ENCODE measurements at places on chromosomes 11 and 22. TPM values are rescaled to one million over a fixed set of nuclear protein-coding genes. Genes with fewer than 3 reads are reported as not detected.

Gene SMTNL1
- total RNA-seq: not detected

Gene SPI1
- total RNA-seq: 68.8 TPM

Gene FOSL1
- total RNA-seq: 1.4 TPM

Gene SAAL1
- total RNA-seq: 34.4 TPM

Gene POLR2L
- total RNA-seq: 90.2 TPM

Gene CBLIF
- total RNA-seq: not detected

Gene KRTAP5-8
- total RNA-seq: 0.20 TPM

Gene SSH3
- total RNA-seq: 5.1 TPM

Gene ROBO3
- 1.0 TPM for total RNA-seq

DNA sequence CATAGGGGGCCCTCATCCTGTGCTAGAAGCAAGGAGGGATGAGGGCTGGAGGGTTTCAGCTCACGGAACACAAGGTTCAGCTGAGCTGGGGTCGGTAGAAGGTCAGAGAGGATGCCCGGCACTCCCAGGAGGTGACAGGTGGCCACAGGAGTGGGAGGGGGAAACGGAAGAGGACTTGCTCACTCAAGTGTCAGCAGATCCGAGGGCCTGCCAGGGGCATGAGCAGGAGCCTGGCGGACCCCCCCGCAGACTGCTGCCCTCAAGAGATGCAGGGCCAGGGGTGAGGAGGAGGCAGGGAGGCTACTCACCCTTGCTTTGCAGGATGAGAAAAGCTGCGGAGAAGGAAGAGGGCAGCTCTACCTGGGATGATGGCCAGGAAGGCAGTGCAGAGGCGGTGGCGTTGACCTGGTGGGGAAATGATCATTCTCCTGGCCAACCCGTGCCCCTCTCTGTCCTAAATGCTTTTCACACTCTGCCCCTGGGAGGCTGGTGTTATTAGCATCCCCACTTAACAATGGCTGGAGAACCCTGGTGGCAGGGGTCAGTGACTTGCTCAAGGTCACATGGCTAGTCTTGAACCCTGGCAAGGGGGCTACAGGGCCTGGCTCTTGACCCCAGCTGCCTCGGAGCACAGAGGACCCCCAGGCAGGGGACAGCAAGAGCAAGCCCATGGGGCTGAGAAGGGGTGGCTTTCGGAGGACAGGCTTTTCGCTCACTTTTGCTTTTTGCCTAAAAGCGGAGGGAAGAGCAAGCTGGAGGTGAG is 30.1 kb upstream of the CSNK1E start:
- peaks cover 21% of the 10 kb centered on the region for H3K4me1 ChIP-seq
- peaks cover 3% of the 10 kb centered on the region for H3K36me3 ChIP-seq
- peak; percentile 16 for DNase-seq
- H3K27me3 ChIP-seq: no peaks in the 10 kb centered on the region
- H3K4me3 ChIP-seq: no peak overlapping the region

DNA sequence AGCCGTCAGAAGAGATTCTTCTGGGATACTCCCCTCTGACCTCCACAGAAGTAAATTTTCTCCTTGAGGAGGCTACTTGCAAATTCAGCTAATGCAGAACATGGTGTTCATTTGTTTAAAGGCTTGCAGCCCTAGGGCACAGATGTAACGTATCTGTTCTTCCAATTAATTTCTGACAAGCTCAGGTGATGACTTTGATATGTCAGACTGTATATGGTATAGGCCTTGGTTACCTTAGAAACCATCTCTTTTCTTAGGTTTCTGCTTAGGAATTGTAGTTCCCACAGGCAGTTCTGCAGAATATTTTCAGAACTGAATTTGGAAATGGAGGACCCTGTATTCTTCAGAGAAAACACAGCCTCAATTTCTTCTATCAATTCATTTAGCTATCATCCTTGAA is 117.1 kb downstream of the DDX10 start:
- no peak overlapping the region for H3K27ac ChIP-seq
- no peak overlapping the region for H3K4me3 ChIP-seq
- no peak for DNase-seq

DNA sequence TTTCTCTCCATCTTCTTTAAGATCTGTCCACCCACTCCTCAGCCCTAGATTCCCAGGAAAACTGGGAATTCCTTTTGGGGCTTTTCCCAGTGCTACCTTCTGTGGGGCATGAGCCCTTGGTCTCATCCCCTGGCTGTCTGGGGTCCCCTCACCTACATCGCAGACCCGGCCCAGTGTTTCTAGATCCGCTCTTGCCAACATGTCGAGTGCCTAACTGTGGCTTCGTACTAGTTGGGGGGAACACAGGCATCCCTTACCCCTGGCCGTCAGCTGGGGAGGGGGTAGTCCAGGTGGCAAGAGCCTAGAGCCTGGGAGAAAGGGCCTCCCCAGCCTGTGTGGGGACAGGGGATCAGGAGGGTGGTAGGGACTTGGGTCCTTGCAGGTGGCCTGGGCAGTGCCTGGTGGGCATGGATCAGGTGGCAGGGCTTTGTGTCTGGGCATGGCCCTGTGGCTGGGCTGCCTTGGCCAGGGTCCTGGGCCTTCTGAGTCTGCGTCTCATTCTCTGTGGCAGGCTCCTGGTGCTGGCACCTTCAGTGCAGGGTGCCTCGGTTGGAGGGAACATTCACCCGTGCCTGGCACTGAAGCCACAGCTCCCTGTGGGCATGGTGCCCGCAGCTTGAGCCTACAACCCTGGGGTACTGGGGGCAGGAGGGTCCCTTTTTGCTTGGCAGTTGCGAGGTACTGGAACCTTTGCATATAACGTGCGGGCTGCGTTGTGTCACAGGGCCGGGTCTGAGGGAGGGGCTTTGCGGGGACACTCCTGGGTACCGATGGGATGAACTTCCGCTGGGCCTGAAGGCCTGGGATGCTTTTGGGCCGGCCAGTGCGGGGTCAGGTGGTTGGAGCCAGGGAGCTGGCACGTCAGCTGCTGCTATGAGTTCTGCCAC is 4.1 kb downstream of the KCNQ1 start:
- no peak for DNase-seq
- H3K27me3 ChIP-seq: no peaks in the 10 kb centered on the region
- no peak overlapping the region for H3K4me3 ChIP-seq
- peaks cover 12% of the 10 kb centered on the region for H3K36me3 ChIP-seq
- peaks cover 38% of the 10 kb centered on the region for H3K4me1 ChIP-seq

DNA sequence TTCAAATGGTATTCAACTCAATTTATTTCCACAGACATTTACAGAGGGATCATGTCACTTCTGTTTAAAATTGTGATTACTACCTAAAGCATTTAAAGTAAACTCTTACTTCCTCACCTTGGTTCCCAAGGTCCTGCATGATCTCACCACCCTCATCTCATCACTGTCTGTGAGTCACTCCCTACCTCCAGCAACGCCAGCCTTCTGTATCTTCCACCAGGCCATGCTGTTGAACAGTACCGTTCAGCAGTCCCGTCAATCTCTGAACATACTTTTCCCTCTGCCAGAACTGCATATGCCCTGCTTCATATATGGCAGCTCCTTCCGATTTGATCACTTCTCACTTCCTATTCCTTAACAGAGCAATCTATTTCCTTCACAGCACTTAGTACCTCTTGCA is 2.0 kb downstream of the FBXO3 start:
- H3K27me3 ChIP-seq: peaks cover 6% of the 10 kb centered on the region
- H3K4me1 ChIP-seq: peaks cover 38% of the 10 kb centered on the region
- no peak for DNase-seq
- no peak overlapping the region for H3K27ac ChIP-seq

DNA sequence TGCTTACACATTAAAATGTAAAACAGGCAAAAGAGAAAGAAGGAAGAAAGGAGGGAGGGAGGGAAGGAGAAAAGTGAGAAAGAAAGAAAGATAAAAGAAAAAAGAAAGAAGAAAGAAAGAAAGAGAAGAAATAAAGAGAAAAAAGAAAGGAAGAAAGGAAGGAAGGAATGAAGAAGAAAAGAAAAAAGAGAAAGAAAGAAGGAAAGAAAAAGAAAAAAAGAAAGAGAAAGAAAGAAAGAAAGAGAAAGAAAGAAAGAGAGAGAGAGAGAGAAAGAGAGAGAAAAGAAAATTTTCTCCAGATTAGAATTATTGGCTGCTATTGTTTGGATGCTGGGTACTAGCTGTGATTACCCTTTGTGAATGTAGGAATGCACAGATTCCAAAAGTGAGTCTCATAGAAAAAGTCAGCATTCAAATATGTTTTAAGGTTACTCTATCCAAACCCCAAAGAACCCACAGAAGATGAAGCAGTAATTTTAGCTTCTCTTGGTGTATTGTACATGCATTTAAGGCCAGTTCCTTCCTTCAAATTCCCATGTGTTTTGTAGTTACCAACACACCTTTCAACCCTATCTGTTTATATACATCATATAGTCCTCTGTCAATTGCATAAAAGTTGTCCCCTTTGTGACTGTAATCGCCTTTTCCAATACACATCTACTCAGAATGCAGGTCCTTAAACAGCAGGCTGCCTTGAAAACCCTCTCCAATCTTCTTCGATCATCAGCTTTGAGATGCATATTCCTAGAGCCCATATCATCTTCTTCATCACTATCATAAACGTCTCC is 789 bp upstream of the FAM111A start:
- no peaks in the 10 kb centered on the region for H3K27me3 ChIP-seq
- peak overlapping the region; percentile 99 for H3K4me3 ChIP-seq
- no peak for DNase-seq
- H3K36me3 ChIP-seq: peaks cover 35% of the 10 kb centered on the region

DNA sequence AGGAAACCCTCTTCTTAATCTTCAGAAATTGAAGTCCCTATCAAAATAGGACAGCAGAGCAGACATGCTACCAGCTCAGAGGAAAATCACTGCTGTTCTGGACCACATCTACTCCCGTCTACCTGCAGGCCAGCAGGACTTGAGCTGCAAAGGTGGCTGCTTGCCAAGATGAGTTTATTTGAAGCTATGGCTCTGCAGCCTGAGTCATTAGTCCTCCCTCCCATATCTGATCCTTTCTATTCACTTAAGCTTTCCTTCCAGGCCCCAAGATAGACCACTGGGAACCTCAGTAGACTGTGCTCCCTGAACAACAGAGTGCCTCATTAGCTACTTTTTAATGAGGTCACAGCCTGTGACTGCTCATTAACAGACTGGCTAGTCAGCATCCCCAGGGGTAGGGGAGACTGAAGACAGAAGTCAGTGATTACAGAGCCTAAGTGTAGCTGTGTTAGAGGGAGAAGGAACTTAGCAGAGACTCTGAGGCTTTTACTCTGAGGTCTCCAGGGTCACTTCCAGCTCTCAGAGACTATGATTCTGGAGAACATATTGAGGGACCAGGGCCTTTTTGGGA is 6.8 kb upstream of the OR10A2 start:
- H3K4me1 ChIP-seq: no peaks in the 10 kb centered on the region
- H3K4me3 ChIP-seq: no peak overlapping the region
- no peaks in the 10 kb centered on the region for H3K36me3 ChIP-seq
- peaks cover 2% of the 10 kb centered on the region for H3K27me3 ChIP-seq

DNA sequence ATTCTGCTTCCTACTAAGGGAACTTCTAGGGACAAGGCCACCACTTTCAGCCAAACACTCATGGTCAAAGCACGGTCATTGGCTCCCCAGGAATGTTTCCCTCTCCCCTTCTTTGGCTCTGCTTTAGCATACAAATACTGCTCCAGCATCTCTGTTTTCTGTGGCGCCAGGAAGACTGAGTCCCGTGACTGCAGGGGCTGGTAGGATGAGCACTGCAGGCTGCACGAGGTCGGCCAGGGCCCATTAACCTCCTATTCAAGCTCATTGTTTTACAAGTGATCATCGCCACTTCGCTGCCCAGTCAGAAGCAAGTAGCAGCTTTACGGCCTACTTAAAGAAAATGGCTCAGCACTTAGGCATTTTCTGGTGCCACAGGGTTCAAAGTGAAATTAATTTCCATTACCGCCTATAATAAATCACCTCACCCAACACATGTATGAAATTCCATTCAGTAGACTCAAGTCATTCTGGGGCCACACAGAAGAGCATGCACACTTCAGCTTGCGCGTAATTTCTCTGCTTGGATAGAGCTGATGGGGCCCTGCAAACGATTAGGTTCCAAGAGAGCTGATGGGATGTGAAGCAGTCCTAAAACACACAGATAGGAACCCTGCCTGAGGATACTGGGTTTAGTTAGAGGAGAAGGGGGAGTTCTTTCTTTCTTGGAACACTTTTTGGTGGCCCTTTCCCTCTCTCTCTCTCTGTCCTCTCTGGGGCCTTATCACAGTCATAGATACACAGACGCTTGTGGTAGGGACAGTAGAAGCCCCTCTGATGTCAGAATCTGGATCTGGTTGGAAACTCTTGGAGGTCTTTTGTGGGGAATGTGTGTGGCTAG is 173.7 kb downstream of the KIF18A start:
- H3K4me3 ChIP-seq: no peak overlapping the region
- H3K27ac ChIP-seq: no peak overlapping the region
- no peak for DNase-seq
- no peaks in the 10 kb centered on the region for H3K4me1 ChIP-seq
- no peaks in the 10 kb centered on the region for H3K27me3 ChIP-seq
- no peaks in the 10 kb centered on the region for H3K36me3 ChIP-seq

DNA sequence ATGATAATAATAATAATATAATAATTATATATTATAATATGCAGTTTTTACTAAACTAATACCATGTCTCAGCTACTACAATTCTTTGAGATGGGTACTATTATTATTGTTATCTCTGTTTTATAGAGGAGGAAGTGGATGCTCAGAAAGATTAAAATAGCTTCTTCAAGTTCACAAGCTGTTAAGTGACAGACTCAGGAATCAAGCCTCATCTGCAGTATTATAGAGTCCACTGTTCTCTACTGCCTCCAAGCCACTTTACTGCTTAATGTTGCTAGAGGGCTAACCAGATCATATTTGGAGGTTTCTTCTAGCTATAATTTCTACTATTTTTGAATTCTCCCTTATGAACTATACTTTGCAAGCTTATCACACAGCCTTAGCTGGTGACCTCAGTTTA is 62.7 kb downstream of the CSTPP1 start:
- H3K27ac ChIP-seq: no peak overlapping the region
- H3K36me3 ChIP-seq: peaks cover 25% of the 10 kb centered on the region
- H3K4me3 ChIP-seq: no peak overlapping the region
- no peak for DNase-seq
- peaks cover 27% of the 10 kb centered on the region for H3K4me1 ChIP-seq

DNA sequence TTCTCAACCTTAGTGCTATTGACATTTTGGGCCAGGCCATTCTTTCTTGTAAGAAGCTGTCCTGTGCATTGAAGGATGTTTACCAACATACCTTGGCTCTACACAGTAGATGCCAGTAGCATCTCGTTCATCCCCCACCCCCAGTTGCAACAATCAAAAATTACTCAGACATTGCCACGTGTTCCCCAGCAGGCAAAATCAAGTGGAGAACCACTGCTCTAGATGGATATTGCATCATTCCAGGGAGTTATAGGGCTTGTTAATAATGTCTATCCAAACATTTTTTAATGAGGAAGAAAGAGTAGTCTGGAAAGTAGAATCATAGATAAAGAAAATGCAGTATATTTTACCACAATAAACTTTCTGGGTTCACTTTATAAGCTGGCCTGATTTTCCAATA is 64.1 kb downstream of the PRMT3 start:
- peaks cover 5% of the 10 kb centered on the region for H3K4me1 ChIP-seq
- H3K36me3 ChIP-seq: peaks cover 39% of the 10 kb centered on the region
- no peak overlapping the region for H3K4me3 ChIP-seq
- DNase-seq: no peak
- no peak overlapping the region for H3K27ac ChIP-seq
- H3K27me3 ChIP-seq: no peaks in the 10 kb centered on the region

- no peak for DNase-seq
- H3K4me3 ChIP-seq: peak overlapping the region; percentile 96
- peaks cover 42% of the 10 kb centered on the region for H3K4me1 ChIP-seq
- peaks cover 29% of the 10 kb centered on the region for H3K36me3 ChIP-seq
- no peak overlapping the region for H3K27ac ChIP-seq
Observed at GRCh38 chr22:49656291-49656851, 171.3 kb downstream of the BRD1 start.
